CD4-positive, alpha-beta T cell treated with Interleukin-10 for 1 hour (primary cell): ENCODE measurements at places on chromosomes 2 and 18.

DNA sequence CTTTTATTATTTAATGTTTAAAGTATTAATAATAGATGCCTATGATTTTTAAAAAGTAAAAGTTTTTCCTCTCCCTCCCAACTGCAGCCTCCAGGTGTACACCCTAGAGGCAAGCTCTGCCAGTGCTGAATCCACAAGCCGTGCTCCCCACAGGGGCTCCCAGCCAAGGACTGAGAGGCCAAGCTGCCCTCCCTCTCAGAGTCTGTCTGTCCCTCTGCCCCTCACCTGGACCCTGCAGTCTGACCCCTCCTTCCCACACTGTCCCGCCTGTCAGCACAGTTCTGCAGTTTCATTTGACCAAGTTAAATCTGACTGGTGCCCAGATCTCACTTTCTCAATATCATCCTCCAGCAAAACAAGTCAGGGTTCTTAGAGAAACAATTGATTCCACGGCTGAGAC lies 14.8 kb upstream of the PROC start:
- DNase-seq: no peak

DNA sequence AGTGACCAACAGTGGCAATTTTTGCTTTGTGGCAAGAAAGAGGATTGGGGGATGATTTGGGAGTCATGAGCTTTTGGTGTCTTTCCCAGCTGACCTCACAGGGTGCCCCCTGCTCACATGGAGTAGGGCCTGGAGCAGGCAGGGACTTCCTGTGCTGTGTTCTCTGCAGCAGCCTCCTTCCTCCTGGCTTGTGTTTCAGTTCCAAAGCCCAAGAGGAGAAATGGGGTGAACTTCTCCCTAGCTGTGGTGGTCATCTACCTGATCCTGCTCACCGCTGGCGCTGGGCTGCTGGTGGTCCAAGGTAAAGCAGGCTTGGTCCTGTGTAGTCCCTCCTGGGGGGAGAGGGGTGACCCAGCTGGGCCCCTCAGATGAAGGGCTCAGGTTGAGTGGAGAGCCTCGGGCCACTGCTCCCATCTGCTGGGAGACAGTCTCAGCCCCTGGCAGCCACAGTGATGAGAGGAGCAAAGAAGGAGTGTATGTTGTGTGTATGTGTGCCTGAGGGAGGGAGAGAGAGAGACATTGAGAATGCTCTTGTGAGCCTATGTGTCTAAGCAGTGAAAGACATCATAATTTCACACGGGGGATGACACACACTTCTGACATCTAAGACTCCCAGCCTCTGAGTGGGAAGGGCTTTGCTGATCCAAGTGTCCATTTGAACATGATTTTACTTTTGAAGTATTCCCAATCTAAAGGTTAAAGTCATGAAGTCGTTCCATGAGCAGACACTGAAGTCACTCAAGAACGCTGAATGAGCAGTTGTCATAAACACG lies 27.2 kb downstream of the MARCO start:
- DNase-seq: no peak

DNA sequence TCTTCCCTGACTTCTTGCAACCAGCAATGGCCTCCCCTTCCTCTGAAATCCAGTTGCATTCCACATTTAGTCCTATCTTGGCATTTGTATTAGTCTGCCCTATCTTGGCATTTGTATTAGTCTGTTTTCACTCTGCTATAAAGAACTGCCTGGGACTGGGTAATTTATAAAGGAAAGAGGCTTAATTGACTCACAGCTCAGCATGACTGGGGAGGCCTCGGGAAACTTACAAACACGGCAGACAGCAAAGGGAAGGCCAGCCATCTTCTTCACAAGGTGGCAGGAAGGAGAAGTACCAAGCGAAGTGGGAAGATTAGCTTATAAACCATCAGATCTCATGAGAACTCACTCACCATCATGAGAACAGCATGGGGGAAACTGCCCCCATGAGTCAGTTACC lies 234.5 kb upstream of the COPS8 start:
- DNase-seq: no peak

DNA sequence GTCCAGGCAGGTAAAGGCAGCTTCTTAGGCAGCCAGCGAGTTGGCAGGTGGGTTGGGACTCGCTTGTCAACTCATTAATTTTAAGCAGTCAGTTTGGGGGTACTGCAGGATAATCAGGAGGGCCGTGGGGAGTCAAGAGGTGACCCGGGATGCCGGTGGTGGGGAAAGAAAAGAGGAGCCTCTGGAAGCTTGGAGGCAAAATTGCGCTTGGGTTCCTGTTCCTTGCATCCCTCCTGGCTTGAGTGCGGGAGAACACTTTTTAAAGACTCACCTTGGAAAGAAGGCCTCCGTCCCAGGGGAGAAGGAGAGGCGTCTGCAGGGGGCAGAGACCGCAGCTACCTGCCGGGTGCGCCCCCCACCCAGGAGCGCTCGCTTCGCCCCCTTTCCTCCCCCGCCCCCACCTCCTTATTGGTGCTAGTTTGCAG lies at the start of gene KCNJ3:
TSS of gene KCNJ3 (plus strand) at position 400 of the 425 bp plus-strand sequence. CDS start 81 bp downstream, outside the sequence.
- DNase-seq: no peak

GRCh38 chr2:26757873-26758789 lies 6.0 kb upstream of the SLC35F6 start:
- no peak for DNase-seq

- no peak for DNase-seq
These were observed 79.6 kb downstream of the SKA1 start for GRCh38 chr18:50454387-50454988.

DNA sequence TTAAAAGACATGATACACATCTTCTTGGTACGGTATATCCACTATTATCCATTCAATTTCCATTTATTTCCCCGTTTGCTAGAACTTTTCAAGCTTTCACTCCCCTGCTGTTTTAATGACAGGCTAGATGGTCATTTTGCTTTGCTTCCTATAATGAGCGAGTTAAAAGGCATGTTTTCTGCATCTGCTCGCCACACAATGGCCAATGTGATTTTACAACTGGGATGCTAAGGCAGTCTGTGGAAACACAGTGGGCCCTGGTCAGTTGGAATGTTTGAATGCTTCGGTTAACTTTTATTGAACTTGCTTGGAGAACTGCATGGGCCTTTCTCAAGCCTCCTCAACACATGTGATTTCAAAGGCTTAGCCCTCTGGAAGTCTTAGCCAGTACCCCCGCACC lies 48.4 kb upstream of the TNP1 start:
- DNase-seq: no peak

DNA sequence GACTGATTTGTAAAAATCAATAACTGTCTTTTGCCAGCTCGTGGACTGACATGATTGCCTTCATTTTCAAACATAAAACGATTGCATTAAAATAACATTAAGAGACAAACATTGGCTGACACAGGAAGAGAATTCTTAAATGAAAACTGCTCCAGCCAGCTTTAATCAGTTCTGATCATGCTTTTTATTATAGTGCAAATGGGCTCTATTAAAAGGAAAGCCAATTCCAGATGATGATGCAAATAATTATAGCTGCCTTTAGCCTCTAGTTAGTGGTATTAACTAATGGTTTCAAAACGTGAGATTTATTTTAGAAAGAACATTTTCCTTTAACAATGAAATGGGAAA lies 301.8 kb upstream of the UBE2E3 start:
- DNase-seq: no peak

GRCh38 chr2:173130496-173131465 lies 55.1 kb downstream of the MAP3K20 start:
- DNase-seq: no peak

DNA sequence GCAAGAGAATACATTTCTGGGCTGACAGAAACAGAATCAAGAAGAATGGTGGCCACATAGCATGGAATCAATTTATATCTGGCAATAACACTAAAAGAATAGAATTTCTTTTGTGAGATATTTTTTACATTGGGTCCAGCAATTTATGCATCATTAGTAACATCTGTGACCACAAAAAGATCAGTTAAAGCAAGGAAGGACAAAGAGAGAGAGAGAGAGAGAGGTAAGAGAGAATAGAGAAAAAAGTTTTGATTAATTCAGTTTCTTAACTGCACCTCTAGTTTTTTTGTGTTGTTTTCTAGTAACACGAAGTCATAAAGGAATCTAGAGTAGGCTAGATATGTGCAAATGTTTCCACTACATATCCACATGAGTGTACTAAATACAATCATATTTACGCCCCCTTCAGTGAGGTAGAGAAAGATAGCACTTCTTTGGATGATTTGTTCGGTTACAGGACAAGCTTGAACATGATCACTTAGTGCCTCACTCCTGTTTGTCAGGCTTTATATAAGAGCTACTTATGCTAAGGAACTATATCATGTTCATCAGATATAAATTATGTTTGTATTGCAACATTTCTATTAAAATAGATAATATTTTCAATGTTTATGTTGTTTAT lies 247.4 kb upstream of the COL3A1 start:
- DNase-seq: no peak

GRCh38 chr2:15049096-15049993 lies 416.8 kb downstream of the LRATD1 start:
- no peak for DNase-seq

- no peak for DNase-seq
These were observed 71.0 kb upstream of the CCDC150 start for GRCh38 chr2:196568506-196568905.

DNA sequence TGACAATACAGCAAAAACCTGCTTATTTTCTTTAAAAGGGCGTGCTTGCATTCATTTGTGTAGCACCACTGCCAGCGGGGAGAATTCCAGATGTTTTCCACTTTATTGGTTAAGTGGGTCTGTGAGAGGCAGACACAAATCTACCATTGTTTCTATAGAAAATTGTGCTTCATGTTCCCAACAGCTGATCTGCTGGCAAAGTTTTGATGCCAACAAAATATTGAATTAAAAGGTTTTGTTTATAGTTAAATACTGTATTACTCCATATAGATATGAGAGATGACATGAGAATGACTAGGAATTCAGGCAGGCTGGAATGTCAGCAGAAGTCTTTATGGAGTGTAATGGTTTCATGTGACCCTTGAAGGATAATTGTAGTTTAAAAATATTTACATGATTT lies 182.7 kb downstream of the MC4R start:
- no peak for DNase-seq

- DNase-seq: no peak
These were observed 153.0 kb downstream of the ZFP36L2 start for GRCh38 chr2:43073401-43073825.

DNA sequence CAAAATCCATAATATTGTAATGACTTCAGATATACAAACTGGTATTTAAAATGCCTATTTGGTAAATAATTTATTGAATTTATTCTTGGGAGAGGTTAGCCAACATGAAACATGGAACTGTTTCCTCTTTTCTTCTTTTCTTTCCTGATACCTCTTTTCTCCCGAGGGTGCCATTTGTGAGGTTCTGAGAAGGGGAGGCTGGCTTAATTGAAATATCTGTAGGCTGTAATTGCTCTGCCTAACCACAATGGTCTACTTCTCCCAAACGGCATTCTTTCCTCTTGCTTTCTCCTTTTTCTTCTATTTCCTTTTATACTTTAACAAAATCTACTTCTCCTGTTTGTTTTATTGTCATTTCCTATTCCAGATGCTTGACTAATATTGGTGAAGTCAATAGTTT lies 114.9 kb downstream of the TCF4 start:
- DNase-seq: no peak

DNA sequence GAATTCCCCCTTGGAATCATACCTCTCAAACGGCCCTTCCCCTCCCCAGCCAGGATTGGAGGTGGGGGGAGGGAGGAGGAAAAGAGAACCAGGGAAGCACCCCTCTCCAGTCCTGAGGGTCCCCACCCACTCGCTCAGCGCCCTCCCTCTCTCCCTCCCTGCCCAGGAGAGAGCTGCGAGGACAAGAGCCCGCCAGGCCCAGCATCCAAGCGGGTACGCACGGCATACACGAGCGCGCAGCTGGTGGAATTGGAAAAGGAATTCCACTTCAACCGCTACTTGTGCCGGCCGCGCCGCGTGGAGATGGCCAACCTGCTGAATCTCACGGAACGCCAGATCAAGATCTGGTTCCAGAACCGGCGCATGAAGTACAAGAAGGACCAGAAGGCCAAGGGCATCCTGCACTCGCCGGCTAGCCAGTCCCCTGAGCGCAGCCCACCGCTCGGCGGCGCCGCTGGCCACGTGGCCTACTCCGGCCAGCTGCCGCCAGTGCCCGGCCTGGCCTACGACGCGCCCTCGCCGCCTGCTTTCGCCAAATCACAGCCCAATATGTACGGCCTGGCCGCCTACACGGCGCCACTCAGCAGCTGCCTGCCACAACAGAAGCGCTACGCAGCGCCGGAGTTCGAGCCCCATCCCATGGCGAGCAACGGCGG lies 14.4 kb downstream of the HOXD3 start:
- DNase-seq: no peak

DNA sequence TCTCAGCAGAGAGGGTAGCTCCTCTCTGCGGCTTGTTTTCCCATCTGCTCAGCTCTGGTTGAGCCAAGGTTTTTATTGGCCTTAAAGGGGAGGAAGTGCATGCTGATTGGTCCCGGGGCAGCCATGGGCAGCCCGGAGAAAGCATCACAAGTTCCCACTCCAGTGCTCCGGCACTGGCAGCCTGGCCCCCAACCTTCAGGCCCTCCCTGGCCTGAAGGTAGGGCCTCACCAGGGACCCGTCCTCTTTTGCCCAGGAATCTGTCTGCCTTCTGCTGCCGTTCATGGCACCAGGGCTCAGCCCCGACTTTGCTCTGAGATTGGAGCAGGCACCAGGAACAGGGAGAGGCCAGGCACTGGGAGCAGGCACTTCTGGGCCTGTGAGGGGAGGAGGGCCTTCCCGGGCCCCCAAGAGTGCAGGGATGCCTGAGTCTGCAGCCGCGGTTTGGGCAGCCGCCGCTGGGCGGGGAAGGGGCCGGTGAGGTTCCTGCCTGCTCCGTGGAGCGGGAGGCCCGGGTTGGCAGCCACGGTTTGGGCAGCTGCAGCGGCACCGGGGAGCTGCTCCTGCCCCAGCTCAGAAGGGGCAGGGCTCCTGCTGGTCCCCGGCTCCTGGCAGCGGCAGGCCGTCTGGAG lies 17.5 kb upstream of the ILKAP start:
- DNase-seq: no peak

GRCh38 chr2:96737831-96738230 lies 2.0 kb downstream of the LMAN2L start:
- DNase-seq: peak; percentile 47

DNA sequence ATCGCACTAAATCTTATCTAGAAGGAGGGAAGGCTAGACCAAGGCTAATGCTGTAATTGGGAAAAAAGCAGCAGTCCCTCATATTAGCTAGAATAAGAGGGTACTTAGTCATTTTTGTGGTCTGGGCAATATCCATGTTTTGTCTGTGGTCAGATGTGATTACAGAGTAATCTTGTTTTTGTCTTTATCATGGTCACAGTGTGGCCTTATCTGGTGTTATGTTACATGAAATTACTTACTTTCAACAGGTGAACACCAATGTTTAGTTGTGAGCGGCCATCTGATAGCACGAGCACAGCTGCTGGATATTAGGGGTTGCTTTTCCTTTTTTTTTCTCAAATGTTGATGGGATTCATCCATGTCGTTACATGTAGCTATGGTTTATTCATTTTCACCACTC lies 23.7 kb upstream of the PLEKHM3 start:
- no peak for DNase-seq
